Fibroblast of skin of right quadriceps (primary cell): ENCODE measurements at places on chromosomes 6 and 20.

GRCh38 chr6:21780679-21781078, 187.1 kb downstream of the SOX4 start:
- peak; percentile 46 for DNase-seq

DNA sequence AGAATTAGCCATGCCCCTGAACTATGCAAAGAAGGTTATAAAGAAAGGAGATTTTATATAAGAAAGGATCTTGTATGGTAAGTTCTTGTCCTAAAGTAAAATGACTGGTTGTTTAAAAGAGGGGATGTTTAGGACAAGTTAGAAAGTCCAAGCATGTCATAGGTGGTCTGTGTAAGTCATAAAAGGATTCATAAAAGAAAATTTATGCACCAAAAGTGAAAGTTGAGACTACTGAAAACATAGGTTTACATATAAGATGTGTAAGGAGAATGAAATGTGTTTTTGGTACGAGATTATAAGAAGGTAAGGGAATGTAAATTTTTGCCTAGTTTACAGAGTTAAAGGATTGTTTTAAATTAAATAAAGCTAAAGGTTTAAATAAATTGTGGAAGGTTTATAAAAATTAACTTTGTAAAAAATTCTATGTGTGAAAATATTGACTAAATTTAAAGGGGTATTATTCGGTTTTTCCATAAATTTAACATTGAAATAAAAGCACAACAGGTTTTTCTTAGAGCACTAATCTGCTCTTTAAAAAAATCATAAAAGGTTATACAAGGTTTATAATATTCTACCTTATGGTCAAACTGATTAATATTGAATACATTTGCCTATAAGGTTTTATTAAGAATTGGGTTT, 93.6 kb upstream of the UST start:
- peak; percentile 9 for DNase-seq

DNA sequence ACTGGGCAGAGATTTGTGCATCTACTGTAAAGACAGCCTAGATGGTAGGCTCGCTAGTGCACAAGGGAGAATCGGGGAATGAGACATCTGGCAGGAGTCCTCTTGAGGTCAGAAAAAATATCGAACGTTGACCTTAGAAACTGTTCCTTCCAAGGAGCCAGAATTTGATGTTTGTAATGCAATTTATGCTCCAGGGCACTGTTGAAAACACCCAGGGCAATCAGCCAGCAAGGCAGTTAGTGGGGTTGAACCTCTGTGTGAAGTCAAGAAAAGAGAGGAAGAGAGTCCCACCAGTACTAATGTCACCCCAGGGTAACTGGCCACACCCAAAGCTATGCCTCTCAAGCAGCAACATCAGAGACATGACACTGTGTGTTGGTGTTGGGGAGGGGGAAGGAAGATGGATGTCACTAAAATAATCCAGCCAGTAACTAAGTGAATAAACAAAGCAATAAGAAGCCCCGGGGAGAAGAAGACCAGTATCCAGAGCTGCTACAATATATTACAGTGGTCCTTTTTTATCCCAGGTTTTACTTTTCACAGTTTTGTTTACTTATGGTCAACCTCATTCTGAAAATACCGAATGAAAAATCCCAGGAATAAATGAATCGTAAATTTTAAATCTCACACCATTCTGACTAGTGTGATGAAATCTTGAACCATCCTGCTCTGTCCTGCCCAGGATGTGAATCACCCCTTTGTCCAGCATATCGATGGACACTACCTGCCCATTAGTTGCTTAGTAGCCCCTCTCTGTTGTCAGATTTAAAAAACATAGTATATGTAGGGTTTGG, 32.9 kb upstream of the PDE10A start:
- DNase-seq, result no peak

GRCh38 chr20:34240693-34241615, at the start of gene ASIP:
ASIP (plus strand) TSS chr20:34241423; CDS start chr20:34260375, 18,952 bp downstream.
- DNase-seq, result peak; percentile 74

- peak; percentile 87 for DNase-seq
These were observed at the start of gene PCMTD2 for GRCh38 chr20:64255361-64256281. PCMTD2 (plus strand) TSS chr20:64255748; CDS start chr20:64259966, 4,218 bp downstream.

GRCh38 chr6:108837236-108837971, 10.8 kb upstream of the ARMC2 start:
- DNase-seq, result peak; percentile 34

- no peak for DNase-seq
These were observed 7.1 kb downstream of the PLTP start for GRCh38 chr20:45904583-45905504.

DNA sequence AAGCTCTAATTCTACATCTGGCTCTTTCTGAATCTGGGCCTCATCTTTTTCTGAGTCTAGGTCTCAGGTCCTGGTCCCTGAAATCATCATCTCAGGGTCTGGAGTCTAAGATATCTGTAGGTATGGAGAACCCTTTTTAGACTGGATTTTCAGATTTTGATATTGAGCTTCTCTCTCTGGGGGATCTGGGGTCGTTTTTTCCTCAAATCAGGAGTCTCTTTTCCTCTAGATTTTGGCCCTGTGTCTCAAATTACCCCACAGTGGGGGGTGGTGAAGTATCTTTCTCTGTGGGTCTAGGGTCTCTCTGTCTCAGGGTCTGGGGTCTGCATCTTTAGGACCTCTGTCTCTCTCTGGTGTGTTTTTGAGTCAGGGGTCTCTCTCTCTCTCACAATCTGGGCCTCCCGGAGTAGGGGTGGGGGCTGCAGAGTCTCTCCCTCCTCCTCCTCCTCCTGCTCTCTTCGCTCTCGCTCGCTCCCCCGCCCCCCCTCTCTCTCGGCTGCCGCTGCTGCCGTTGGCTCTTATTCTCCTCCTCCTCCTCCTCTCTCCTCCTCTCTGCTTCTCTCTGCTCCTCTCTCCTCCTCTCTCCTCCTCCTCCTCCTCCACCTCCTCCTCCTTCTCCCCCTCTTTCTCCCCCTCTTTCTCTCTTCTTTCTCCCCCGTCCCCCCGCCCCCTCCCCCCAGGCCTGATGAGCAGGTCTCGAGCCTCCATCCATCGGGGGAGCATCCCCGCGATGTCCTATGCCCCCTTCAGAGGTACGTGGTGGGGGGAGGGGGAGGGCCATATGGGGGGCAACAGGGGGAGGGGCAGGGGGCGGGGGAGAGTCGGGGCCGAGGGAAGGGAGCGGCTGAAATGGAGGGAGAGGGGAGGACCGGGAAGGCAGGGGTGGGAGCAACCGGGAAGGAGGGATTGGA, at the start of gene SYNGAP1:
Gene SYNGAP1, plus strand, starts transcription at position 486 of the 911 bp plus-strand sequence. Its CDS starts 200 bp downstream, at position 686.
- peak; percentile 79 for DNase-seq

GRCh38 chr6:116004841-116005815, 55.6 kb downstream of the FRK start:
- peak; percentile 74 for DNase-seq

DNA sequence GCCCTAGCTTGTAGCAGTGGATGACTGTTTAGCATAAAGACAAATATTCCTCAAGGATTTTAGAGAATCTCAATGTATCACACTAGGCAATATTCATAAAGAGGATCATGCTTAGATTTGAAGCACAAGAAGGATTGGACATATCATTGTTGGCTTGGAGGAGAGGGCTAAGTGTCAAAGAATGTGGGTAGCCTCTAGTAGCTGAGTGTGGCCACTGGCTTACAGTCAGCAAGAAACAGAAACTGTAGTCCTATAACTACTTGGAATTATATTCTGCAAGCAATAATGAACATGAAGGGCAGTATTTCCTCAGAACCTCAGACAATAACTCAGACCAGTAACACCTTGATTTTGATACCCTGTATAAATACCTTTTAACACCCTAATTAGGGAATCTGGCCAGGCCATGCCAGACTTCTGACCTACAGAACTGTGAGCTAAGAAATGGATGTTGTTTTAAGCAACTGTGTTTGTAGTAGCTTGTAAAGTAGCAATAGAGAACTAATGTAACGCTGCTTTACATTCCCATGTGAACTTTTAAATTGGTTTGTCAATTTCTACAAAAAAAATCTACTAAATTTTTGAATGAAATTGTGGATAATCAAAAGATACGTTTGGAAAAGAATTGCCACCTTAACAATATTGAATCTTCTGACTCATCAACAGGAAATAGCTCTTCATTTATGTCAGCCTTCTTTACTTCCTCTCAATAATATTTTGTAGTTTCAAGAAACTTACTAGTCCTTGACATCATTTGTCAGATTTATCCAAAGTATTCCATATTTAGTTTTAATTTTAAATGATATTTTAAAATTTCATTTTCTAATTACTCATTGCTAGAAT, 65.2 kb upstream of the RSPO3 start:
- DNase-seq, result peak; percentile 8

DNA sequence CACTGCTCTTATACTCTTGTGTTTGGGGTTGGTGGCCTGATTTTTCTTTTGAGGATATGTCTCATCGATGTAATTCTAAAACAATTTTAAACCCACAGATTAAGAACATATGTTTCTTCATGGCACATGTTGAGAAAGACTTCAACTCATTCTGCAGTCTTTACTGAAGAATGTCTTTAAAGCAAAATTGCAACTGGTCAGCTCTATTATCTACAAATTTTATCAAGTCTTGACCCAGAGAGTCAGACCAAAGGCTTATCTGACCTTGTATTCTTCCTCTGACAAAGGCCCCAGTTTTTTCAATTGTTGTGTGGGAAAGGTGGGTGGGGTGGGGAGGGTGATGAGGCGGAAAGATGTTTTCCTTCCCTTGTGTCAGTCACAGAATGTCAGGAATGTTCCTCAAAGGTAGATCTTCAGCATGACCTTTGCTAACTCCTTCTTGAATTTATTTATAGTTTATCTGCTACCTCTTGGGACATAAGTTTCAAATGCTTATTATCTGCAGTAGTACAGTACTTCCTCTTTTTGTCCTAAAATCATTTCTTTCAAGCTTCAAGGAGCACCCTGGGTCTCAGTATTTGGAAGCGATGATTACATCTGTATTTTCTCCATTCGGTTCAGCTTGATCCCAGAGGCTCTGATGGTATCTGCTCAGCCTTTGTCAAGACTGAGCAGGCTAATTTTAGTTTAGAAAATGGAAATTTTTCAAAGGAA, 63.2 kb upstream of the TIAM2 start:
- DNase-seq, result peak; percentile 87

DNA sequence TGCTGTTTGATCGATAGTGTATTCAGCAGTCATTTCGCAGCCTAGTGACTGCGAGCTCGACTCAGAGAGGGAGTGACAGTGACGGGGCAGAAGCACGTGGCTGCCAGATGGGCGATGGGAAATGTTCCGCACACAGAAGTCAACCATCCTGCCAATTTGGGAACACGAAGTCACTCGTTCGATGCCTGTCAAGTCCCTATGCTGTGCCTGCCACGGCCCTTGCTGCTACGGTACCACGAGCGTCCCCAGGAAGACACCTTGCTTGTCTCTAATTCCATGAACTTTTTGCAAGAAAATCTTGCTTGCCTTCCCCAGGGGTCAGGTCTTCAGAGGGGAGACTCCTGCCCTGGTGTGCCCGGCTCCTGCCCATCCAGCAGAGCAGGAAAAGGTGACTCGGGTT, 17.0 kb upstream of the STX16 start:
- no peak for DNase-seq

GRCh38 chr6:44020664-44021425, 106.4 kb downstream of the MRPL14 start:
- no peak for DNase-seq

GRCh38 chr20:23449421-23449820, 3.3 kb downstream of the CST11 start:
- DNase-seq, result peak; percentile 20

GRCh38 chr6:24448396-24448795, 41.0 kb downstream of the GPLD1 start:
- DNase-seq, result no peak

GRCh38 chr6:45679631-45680030, 301.9 kb upstream of the SUPT3H start:
- no peak for DNase-seq

DNA sequence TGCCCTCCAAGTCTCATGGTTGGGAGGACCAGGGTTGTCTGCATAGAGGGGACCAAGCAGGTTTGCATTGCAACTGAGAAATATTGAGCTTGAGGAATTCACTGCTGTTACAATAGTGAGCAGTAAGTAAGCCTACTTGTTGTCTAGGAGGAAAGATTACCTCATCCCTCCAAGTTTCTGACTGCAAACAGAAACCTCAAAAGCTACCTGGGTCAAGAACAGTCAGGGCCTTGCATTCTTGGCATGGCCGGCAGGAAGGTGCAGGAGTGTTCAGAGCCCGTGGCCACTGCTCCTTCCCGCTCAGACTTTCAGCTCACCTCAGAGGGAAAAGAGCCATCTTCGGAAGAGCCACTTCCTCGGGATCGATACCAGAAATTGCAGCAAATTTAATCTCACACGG, 46.0 kb upstream of the DOK5 start:
- DNase-seq, result no peak

DNA sequence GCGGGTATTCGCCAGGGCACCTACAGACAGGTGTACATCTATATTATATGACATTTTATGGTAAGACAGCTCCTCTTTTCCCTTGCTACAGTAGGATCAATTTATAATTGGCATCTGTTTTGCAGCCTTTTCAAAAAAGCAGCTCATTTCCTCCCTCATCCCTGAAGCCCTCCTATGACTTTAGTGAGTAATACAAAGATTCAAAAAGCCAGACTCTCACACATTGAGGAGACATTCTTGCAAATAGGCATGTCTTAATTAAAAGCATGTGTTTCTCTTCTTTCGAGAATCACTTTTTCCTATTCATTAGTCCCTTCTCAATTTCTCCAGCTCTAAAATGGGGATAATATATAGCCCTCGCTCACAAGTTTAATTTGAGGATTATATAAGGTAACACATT, 283.4 kb downstream of the TBC1D7 start:
- DNase-seq, result peak; percentile 84
